NCI-H345 (cell line): ENCODE measurements at places on chromosomes 4 and X.

GRCh38 chrX:154096140-154097002 lies 1.1 kb downstream of the MECP2 start:
- no peak for DNase-seq

DNA sequence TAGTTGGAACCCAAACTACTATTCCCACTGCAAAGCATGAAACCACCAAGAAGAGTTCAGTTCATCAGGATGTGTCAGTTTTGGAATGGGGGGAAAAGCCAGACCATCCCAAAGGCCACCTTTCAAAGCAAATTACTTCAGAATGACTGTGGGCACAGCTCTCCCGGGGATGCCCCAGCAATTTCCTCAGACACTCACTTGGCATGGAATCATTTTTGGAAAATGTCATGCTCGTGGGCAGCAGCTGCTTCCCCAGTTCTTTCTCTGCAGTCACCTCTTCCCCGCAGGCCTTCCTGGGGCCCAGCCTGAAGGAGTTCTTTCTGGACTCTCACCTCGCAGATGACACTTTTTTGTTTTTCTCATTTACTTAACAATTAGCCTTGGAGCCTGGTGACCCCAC lies 350.3 kb downstream of the NR3C2 start:
- DNase-seq = no peak

- no peak for DNase-seq
Measured at GRCh38 chr4:3341760-3342159, 48.9 kb downstream of the RGS12 start.

GRCh38 chr4:187103351-187103750 lies 379.7 kb upstream of the FAT1 start:
- peak; percentile 74 for DNase-seq

DNA sequence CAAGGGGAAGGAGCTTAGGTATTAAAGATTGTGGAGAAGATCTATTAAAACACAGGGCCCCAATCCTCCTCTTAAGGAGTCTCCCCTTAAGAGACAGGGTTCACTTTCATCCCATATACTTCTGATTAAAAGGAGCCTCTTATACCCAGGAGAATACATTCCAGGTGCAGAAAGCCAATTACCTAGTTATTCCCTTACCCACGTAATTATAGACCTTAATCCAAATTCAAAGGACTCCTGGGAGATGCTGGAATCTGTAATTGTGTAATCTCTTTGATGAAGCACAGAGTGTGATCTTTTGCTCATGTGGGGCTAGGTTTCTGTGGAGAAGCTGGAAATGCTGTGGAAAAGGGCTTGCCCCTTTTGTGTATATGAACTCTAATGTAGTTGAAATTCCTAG lies 1.4 kb upstream of the SEC24B start:
- no peak for DNase-seq

- DNase-seq = no peak
Measured at GRCh38 chr4:45661893-45662292, 462.0 kb downstream of the GABRG1 start.

DNA sequence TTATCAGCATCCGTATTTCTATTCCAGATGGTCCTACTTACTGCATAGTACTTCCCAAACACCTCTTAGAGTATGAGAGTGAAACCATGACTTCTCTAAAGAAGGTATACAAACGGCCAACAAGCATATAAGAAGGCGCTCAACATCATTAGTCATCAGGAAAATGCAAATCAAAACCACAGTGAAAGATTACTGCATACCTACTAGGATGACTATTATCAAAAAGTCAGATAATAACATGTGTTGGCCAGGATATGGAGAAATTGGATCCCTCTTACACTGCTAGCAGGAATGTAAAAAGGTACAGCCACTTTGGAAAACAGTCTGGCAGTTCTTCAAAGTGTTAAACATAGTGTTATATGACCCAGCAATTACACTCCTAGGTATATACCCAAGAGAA lies 215.3 kb upstream of the CXorf66 start:
- no peak for DNase-seq

GRCh38 chr4:165621983-165622382 lies 243.2 kb downstream of the CPE start:
- DNase-seq = no peak

- DNase-seq = no peak
Measured at GRCh38 chr4:173805884-173806283, 275.9 kb upstream of the HAND2 start.

DNA sequence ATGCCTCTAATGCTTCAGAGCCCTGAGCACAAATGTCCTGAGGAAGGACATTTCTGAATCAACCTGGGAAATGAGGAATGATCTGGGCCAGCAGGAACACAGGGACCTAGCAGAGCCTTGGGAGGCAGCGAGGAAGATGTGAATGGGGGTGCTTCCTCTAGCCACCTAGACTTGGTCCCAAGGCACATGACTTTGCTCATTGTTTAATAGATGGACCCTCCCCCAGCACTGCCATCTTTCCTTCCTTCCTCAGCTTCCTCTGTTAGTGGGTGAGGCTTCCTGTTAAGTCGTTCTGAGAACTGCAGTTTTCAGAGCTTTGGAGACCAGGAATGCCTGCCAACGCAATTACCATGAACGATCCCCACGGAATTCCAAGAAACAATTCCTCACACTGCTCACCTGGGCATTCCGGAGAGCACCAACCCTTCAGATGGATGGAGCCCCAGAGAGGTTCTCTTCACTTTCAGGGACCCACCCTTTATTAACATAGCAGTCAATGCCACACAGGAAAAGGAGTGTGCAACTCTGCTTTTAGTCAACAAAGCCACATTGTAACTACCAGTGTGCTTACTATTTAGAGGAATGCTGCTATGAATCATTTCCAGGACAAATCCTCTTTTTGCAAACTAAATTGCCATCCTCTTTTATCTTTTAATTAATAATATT lies 48.5 kb upstream of the STIM2 start:
- no peak for DNase-seq

- no peak for DNase-seq
Measured at GRCh38 chr4:169582706-169583105, 29.7 kb downstream of the NEK1 start.

- DNase-seq = no peak
Measured at GRCh38 chrX:152149648-152150047, 11.3 kb upstream of the MAGEA10 start.

DNA sequence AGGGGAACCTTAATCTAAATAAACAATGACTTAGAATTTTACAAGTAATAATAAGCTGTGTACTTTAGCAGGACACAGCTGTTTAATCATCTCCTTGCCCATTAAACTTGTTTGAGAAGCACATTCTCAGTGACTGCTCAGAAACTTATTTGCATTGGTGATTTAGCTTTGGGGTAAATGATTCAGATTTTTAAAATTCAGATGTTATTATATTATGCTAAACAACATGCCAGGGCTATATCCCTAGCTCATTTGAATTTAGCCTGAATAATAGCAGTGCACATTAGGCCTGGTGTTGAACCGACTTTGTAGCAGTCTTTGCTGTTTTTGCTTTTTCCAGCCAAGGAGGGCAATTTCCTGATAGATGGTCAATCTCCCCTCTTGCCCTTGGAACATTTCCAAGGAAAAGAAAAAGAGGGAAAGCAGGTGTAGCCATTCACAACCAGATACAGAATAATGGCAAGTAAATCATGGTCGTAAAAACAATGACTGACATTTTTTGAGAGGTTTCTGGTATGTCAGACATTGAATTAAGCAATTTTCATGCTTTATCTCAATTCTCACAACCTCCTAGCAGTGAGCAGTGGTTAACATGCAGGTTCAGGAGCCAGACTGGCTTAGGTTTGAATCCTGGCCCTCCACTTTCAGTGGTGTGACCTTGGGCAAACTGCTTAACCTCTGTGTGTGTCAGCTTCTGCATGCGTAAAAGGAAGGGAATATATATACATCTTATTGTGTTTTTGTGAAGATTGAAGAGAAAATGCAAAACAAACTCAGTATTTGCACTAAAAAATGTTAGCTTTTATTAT lies 16.8 kb downstream of the ARHGEF38 start:
- no peak for DNase-seq

DNA sequence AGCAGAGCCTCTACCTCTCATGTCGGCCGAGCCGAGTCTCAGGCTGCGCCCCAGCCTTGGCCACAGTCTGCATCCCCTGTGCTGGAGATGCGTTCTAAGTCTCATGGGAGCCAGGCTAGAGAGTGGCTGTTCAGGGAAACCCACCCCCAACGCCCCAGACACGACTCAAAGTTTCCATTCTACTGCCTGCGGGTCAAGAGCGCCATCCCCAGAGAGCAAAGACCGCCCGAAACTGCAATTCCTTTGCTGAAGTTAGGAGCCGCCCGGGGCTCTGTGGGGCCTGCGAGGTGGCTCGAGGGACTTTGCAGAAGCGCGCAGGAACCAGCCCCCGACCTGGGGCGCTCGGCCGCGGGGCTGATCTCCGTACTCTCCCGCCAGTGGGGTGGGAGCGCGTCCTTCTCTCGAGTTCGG lies 10.0 kb upstream of the ELF4 start:
- no peak for DNase-seq

- no peak for DNase-seq
Measured at GRCh38 chrX:153635788-153636668, 11.0 kb upstream of the DUSP9 start.

DNA sequence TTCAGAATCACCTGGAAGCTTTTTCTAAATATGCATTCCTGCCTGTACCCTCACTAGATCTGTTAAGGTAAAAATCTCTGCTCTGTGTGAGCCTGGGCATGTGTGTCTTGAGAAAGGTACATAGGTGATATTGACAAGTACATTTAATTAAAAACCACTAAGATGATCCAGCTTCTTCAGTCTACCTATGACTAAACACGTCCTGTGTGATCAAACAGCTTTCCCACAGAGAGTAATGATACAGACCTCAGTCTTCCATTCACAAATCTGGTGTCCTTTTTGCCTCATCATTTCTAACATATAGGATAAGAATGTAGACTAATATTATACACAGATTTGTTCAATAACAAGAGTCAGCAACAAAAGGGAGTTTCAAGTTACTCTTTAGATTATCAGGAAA lies 42.6 kb downstream of the GALNT7 start:
- no peak for DNase-seq

- DNase-seq = no peak
Measured at GRCh38 chr4:168558599-168558998, 61.7 kb downstream of the PALLD start.

GRCh38 chr4:149328161-149328560 lies 487.5 kb downstream of the IQCM start:
- no peak for DNase-seq

DNA sequence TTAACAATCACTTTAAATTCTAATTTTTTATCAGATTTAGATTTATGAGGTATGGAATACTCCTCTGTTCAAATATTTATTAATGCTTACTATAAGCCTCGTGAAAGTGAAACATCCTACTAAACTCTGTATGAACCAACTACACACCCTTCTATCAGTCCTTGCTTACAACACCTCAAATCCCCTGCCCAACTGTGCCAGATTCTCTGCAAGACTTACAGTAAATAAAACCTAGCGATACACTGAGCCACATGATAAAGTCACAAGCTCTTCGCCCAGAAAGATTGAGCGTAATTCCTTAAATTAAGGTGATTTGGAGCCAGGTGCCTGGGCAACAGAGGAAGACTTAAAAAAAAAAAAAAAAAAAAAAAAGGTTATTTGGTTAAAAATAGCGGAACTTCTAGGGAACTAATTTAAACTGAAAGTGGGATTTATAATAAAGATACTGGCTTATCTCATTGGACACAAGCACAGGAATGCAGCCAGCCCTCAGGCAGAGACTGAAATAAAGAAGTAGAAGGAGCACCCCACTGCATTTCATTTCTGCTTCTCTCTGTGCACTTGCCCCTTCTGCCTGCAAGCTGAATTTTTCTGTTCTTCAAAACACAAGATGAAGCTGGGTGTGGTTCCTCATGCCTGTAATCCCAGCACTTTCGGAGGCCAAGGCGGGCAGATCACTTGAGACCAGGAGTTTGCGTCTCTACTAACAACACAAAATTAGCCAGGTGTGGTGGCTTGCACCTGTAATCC lies 17.5 kb upstream of the C4orf36 start:
- no peak for DNase-seq

DNA sequence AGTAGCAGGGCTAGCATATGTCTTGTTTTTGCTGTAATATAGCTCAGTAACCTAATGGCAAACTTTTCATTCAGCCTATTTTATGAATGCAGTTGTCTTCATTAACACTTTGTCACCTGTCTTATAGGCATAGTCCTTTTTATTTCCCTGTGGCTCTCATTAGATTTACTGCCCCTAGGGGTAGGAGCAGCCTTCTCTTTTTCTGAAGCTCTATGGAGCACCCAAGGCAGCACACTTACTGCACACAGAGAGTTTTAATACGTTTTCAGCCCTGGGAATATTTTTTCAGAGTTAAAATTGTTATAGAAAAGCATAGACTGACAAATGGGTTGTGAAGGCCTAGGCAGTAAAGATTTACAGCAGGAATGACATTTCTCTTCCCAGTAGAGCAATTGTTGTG lies 406.8 kb downstream of the TMA16 start:
- DNase-seq = no peak

GRCh38 chrX:137427816-137428215 lies 138.1 kb upstream of the ZIC3 start:
- DNase-seq = no peak
